ENCODE measurements at places on chromosomes 2 and 18.
A peak's percentile ranks its signal among the peaks of the same experiment; 100 is the strongest.

- no peak for DNase-seq
Measured at GRCh38 chr18:30376515-30376914, 666.0 kb downstream of the DSC3 start.

- DNase-seq = no peak
Measured at GRCh38 chr2:227612546-227613271, 1.9 kb downstream of the SCYGR3 start.

DNA sequence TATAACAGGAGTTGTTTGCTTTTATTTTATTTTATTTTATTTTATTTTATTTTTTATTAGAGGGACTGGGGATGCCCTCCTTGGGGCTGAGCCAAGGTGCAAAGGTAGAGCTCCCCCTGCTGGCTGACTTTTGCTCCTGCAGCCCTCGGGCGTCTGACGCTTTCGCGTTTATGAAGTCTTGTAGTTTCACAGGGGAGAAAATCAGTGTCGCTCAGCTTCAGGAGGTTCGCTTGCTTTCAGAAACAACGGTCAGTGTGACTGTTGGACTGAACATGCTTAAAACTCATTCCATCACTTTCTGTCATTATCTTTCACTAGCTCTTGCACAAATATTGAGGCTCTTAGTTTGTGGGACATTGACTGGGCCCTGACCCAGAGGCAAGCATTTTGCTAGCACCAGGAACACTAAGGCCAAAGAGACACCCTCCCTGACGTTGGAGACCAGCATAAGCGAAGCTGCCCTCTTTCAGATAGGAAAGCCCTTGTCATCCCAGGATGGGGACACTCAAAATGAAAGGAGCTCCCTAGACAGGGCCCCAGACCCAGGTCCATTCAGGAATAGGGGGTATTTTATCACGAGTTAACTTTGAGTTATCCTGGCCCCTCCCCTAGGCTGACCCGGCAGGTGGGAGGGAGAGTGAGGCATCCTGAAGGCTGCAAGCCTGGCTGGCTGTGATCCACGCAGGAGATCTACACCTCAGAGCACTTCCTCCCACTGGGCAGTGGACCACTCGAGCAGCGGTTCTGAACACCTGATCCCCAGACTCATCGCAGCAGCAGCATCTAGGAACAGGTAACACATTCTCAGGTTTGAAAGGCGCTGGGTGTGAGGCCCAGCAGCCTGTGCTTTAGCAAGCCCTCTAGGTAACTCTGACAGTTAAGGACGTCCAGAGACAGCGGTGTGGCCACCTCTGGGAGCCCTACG is 34.4 kb downstream of the LGALSL start:
- peak; percentile 51 for DNase-seq

DNA sequence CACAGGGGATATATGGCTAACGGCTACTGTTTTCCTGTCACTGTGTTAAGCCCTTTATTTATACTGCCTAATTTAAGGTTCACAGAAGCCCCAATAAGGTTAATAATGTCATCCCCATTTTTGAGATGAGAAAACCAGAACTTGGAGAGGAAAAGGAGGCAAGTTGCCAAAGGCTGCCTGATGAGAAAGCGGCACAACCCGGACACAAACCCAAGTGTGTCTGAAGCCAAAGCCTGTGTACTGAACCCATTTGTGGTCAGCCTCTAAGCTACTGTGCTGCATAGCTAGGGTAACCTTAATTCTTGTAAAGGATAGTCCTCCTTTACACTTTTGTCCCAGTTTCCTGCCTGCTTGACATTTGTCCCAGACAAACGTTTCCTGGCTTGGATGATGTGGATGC is 954.7 kb upstream of the FANCL start:
- DNase-seq = no peak

DNA sequence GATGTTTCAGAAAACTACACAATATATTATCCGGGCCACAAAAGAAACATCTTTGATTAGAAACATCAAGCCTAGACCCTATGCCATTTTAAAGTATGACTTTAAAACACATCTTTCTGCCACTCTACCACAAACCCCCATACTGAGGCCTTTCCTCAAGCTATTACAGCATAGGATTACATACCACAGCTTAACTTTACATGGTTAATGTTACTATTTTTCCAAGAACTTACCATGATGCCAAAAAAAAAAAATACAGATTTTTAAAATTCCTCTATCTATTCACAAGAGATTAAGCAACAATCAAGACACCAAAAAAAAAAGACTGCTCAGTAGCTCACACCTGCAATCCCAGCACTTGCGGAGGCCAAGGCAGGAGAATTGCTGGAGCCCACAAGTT is 9.0 kb downstream of the NCKAP1 start:
- no peak for DNase-seq

GRCh38 chr18:30908381-30908780 is 134.2 kb downstream of the DSC3 start:
- no peak for DNase-seq

DNA sequence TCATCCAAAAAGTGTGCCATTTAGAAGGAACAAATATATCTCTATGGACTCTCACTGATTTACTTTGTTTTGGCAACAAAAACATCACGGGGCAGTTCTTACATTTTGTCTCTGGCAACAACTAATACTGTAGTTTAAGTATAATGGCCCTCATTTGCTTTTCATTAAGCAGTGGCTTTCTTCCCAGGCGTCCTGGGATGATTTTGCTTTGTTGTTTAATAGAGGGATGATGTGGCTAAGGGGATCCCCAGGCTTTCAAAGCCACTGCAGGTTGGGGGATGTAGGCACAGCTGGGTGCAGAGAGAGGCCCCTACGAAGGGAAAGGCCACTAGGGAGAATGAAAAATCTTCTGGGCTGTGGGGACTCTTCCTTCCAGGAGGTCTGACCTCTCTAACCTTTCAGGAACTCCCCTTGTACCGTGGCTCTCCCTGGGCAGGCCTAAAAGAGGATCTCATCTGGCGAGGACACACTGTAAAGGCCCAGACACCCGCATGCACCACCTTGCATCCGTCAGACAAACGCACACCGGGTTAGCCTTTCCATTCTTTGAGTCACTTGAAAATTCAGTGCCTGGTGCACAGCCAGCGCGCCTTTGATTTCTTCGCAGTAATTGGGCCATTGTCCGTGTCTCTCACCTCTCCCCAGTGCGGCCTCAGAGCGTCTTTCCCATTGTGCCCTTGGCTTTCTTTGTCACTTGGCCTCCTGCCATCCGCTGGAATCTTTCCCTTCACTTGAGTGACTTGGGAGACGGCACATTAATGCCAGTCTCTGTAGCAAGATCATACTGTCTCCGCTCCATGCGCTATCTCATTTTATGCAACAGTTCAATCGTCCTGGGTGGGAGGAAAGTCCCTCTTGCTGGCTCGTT is 40.3 kb upstream of the AFF3 start:
- no peak for DNase-seq

GRCh38 chr18:4599312-4599711 is 144.2 kb upstream of the DLGAP1 start:
- no peak for DNase-seq

GRCh38 chr2:20008703-20009102 is 3.8 kb downstream of the MATN3 start:
- DNase-seq = no peak

DNA sequence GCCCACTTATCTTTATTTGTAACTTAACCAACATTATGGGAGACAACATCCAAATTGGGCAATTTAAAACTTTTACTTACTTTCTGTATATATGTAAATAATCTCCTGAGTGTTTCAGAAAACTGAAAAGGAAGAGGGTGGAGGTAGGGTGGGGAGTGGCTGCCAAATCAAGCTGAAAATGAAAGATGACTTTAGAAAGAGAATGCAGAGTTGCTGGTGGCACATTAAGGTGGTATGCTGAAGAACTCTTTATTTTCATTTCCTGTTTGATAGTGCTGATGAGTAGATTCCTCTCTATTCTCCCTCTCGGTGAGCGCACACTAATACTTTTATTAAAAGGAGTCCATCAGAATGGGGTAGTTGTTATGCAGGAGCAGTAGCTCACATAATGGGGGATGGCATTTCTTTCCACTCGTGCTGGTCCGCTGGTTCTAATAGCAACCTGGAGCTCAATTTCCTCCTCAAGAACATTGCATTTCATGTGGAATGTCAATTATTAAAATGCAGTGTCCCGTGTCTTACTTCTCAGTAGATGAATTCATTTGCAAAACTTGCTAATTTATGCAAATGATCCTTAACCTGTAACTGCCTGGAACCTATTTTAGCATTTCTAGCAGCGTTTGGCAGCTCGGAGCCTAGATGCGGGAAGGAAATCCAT is 466.9 kb upstream of the HNRNPA3 start:
- DNase-seq = no peak

DNA sequence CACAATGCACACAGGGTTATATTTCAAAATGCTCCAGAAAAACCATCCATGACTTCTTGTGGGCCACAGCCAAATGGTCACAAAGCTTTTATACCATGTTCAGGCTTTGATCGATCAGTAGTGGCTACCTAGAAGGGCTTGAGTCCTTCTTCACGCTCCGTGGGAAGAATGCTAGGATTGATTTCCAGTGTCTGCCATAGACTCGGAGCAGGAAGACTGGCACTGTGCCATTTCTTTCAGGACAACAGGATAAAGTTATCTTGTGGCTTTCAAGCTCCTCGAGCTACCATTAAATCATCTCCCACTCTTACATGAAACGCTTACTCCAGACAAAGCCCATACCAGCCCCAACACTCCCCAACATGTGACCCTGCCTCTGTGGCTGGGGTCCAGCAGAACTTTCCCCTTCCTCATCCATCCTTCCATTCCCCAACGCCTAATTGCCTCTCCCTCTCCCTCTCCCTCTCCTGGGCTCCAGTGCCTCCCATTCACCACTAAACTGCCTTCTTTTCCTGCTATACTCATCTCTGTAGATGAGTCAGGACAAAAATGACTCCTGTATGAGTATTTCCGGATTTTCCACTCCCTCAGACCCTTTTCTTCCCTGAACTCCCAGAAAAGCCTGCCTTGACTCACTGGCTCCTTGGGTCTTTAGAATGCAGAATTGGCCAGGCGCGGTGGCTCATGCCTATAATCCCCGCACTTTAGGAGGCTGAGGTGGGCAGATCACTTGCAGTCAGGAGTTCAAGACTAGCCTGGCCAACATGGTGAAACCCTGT is 40.9 kb downstream of the ADD2 start:
- no peak for DNase-seq

GRCh38 chr18:22563164-22563583 is 145.5 kb upstream of the CTAGE1 start:
- no peak for DNase-seq

Measured in stimulated activated CD8-positive, alpha-beta memory T cell treated with anti-CD3 and anti-CD28 coated beads, Interleukin-2, amount 100 ng/mL, for 48 hours (primary cell).